ENCODE measurements at places on chromosomes 7 and 10.

DNA sequence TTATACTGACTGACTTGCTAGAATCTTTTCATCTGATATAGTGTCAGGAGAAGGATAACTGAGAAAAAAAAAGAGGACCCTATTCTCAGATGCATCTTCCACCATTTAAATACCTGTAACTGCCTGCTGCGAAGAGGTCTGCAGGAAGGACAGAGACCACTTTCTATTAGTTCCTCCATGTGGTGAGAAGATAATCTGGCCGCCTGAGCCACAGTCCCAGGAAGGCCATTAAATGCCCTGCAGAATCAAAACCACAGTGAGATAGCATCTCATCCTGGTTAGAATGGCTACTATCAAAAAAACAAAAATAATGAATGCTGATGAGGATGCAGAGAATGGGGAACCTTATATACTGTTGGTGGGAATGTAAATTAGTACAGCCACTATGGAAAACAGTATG lies 19.9 kb upstream of the IFIT1B start:
- no peak for DNase-seq

GRCh38 chr7:116653646-116654045 lies 18.4 kb upstream of the MET start:
- DNase-seq, result no peak

GRCh38 chr7:135597181-135597925 lies 39.6 kb downstream of the NUP205 start:
- no peak for DNase-seq

GRCh38 chr7:155738104-155738503 lies 74.2 kb downstream of the SHH start:
- no peak for DNase-seq

DNA sequence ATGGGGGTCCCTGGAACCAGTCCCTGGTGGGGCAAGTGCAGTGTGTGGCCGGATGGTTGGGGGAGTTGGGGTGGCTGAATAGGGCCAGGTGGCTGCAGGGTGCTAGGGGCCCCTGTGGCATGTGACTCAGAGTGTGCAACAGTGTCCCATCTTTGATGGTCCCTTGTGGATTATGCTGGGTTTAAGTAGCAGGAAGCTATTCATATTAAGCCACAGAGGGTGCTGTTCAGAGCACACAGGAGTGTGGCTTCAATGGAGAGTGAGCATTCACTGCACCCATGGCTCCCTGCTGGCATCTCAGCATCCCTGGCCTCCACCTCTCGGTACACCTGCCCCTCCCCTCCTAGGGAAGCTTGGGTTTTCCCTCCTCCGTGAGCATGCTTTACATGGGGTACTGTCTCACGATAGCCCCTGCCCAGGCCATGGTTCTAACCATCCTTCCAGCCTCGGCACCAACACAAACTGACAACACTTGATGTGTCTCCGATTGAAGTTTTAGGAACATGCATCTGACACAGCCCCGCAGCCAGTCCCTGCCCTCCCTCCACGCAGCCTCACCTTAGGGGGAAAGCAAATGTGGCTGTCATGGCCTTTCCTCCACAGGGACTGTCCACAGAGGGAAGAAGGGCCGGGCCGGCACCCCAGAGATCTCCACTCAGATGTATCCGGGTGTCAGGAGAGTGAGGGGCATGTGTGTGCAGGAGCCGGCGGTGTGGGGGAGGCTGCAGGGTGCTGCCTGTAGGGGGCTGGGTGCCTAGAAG lies 30.4 kb upstream of the PPIF start:
- no peak for DNase-seq

DNA sequence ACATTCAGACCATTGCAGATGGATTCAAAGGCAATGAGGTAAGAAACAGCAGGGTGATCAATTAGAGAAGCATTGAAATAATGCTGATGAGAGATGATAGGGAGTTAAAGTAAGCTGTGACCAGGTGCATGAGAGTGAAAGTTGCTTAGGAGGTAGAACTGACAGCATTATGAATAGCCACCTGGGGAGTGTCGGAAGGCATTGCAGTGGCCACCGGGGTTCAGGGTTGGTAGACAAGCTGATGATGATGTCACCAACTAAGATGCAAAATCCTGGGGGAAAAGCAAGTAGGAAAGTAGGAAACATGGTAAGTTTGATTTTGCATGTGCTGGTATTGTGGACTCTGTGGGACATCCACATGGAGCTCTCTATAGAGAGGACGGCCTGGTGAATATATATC lies 211.9 kb upstream of the ETV1 start:
- DNase-seq, result no peak

DNA sequence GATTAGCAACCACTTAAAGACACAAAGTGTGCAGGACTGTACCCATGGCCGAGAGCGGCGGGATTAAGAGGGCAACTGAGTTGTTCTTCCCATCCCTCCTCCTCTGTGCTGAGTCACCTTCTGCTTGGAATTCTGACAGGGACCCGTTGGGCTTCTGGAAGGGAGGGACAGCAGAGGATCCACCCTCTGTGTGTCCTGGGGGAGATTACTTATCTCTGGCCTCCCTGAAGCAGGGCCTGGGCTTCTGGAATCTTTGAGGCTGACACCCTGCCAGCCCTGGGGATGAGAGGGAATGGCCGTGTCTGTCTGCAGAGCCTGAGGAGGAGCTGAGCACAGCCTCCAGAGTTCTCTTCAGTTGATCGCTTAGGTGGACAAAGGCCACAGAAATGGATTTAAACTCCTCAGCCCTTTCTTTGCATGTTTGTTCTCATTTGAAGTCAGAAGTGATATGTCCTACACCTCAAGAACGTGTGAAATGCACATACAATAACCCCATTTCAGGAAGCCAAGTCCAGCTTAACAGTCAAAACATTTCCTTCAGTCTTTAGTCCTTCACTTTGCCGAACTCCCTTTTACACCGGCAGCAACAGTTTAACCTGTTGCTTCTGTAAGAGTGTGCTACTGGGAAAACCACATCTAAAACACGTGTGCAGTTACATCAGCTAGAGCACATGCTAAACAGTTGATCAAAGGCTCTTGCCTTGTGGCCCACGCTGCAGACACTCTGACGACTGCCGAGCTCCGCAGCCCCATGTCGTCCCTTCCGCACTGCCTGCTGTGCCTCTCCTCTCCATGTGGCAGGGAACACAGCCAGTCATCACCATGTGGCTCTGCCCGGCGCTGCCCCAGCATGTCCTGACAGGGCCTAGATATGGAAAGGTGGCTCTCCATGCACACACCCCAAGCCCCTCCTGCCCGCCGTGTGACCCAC lies 55.7 kb downstream of the IKZF1 start:
- no peak for DNase-seq

GRCh38 chr10:132197271-132198067 lies 10.7 kb downstream of the DPYSL4 start:
- no peak for DNase-seq

DNA sequence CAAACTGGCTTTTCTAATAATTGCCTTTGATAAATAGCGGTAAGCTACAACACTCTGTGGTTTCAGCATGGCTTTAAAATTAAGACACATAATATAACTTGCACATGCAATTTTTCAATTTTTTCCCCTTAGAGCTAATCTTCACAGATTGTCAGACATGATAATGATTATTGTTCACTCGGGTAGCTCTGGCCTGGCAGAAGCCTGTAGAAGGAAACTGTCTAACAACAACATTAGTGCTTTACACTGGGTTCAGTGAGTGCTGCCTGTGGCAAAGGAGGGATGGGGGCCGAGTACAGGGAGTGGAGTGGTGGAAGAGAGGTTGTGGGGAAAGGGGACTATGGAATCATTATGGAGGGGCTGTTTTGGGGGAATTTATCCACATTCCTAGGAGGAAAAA lies 67.2 kb upstream of the AUTS2 start:
- DNase-seq, result no peak

- no peak for DNase-seq
Measured at GRCh38 chr7:66529883-66530610, 98.6 kb upstream of the KCTD7 start.

GRCh38 chr10:71720288-71720687 lies 710 bp upstream of the C10orf105 start:
- DNase-seq, result no peak

GRCh38 chr10:59907918-59908807 lies 1.8 kb upstream of the CCDC6 start:
- peak; percentile 39 for DNase-seq

DNA sequence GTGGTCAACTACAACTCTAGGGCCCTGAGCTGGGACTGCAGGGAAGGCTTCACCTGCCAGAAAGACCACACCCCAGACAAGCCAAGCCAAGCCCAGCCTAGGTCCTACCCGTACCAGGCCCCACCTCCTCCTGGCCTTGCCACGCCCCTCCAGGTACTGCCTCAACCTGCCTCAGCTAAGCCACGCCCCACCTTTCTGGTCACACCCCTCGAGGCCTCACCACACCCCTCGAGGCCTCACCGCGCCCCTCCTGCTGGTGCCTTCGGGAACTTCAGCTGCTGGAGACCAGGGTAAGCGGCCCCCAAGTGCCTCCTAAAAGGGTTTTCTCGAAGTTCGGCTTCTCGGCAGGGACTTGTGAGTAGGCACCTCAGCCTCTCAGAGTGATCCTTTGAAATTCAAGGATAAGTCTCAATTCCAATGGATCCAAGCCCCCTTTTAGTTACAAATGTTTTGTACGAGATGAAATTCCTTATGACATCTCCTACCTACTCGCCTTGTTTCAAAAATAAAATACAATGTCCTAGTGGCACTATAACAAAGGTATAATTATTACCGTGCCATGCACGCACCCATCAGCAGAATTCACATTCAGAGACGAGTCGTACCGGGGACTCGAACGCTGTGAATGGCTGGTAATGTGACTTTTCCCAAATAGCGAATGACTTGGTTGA lies 171.2 kb downstream of the ARHGAP21 start:
- DNase-seq, result no peak

DNA sequence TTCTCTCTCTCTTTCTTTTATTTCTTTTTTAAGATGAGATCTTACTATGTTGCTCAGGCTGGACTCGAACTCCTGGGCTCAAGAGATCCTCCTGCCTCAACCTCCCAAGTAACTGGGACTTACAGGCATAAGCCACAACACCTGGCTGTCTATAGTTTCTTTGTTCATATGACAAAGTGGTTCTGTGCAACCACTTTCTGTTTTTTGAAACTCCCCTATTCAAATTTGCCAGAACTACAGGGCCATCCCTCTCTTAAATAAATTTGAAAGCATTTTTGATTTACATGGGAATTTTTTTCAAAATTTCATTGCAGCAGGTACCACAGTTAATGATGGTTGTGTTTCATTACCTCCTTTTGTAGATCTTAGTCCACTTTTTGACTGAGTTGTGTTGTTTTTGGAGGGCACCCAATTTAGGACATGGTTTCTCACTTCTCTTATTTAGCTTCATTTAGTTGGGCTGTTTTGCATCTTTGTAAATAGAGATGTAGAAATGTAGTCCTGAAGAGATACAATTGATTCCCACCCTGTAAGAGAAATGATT lies 119.2 kb downstream of the LRRC4 start:
- DNase-seq, result no peak

- no peak for DNase-seq
Measured at GRCh38 chr7:156460858-156461627, 179.5 kb upstream of the RNF32 start.

DNA sequence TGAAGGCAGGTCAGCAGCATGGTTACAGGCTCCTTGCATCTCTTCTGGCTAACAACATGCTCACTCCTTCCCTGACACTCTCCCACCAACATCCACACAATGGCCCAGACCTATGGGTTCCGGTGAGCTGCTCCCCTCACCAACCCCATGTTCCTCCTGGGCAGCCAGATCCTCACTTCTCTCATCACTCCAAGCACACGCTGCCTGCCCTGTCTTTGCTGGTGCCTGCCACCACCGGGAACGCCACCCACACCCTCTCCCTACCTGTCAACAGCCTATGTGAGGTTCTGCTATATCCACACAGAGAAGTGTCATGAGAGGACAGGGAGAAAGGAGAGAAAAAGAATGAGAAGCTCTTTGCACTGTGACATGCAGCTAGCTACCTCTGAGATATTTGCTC lies 14.6 kb downstream of the PARP12 start:
- no peak for DNase-seq

DNA sequence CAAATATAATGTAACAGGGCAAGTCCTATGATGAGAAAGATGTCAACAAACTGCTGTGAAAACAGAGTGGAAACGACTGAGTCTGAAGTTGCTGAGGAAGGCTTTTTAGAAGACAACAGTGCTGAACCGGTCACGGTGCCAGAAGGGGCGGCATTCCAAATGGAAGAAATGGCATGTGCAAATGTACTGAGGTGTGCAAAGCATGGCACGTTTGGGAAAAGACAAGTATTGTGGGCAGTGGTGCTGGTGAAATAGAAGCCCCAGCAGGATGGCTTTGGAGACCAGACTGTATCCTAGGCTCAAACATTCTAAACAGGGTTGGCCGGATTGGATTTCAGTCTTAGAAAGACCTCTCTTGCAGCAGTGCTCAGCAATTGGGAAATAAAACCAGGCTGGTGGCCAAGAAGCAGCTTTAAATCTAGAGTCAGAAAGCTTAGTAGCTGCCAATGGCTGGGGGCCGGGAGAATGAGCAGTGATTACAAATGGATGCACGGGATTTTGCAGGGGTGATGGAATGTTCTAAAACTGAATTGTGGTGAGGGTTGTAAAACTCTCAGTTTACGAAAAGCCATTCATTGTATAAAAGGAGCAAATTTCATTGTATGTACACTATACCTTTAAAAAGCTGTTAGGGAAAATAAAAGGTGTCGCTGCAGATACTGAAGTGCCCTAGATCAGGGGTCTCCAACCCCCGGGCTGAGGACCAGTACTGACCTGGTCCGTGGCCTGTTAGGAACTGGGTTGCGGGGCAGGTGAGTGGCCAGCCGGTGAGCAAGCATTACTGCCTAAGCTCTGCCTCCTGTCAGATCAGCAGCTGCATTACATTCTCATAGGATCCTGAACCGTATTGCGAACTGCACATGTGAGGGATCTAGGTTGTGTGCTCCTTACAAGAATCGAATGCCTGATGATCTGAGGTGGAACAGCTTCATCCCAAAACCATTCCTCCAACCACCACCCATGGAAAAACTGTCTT lies 141.6 kb downstream of the HIBADH start:
- no peak for DNase-seq

DNA sequence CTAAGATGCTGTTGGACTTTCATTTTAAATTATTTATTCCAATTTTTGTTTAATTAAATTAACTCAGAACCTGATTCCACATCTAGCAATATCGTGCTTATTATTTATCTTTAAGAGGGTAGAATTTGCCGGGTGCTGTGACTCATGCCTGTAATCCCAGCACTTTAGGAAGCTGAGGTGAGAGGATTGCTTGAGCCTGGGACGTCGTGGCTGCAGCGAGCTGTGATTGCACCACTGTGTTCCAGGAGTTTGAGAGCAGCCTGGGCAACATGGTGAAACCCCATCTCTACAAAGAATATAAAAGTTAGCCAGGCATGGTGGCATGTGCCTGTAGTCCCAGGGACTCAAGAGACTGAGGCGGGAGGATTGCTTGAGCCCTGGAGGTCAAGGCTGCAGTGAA lies 47.8 kb downstream of the ZFAND4 start:
- DNase-seq, result no peak

- DNase-seq, result no peak
Measured at GRCh38 chr10:78211561-78212051, 177.9 kb downstream of the RPS24 start.

GRCh38 chr10:69861251-69862240 lies 59.8 kb downstream of the COL13A1 start:
- DNase-seq, result peak; percentile 39

Data from BJ (cell line).